Femur (tissue), 1 donor: ENCODE measurements at places on chromosomes 3 and 15.

GRCh38 chr3:20683910-20684309 lies 497.9 kb upstream of the SGO1 start:
- peak; percentile 67 for DNase-seq

DNA sequence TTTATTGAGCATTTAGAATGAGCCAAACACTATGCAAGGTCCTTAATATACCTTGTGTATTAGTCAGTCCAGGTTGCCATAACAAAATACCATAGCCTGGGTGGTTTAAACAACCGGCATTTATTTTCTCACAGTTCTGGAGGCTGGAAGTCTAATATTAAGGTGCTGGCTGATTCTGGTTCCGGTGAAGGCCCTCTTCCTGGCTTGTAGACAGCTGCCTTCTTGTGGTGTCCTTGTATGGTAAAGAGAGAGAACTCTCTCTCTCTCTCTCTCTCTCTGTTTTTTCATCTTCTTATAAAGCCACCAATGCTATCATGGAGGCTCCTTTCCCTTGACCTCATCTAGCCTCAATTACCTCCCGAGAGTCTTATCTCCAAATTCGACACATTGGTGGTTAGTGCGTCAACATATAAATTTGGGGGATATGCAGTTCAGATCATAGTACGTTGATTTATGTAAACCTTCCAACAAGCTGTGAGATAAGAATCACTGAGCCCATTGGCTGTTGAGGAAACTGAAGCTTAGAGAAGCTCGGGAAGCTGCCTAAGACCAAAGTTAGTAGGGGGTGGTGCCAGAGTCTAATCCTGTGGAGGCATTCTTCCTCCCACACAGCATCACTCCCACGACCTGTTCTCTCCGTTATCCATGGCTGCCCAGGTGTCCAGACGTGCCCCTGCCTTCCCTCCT lies 298.0 kb upstream of the PROK2 start:
- DNase-seq, result no peak

- DNase-seq, result no peak
Observed at GRCh38 chr3:47339951-47340350, 40.9 kb upstream of the PTPN23 start.

GRCh38 chr15:30827625-30828303 lies 76.0 kb upstream of the FAN1 start:
- DNase-seq, result no peak

- no peak for DNase-seq
Observed at GRCh38 chr3:31161889-31162288, 267.4 kb upstream of the GADL1 start.

- DNase-seq, result no peak
Observed at GRCh38 chr3:46840491-46840890, 22.8 kb downstream of the MYL3 start.

- no peak for DNase-seq
Observed at GRCh38 chr3:106206613-106207012, 337.8 kb upstream of the CBLB start.

DNA sequence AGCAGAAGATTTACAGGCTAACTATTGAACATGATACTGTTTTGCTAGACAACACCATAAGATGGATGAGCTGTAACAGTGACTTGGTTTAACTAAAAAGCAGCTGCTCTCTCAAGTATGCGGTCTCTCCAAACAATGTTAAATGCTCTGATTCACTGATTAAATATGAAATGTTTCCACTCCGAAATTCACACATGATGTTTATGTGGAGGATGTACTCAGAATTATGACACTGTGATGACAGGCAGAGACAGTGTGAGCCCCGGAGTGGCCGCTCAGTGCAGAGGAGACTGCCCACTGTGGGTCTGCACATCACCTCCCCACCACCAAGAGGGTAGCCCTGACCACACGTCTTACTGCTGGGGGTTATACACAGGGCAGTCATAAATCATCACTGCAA lies 83.9 kb upstream of the MEX3B start:
- DNase-seq, result no peak

- DNase-seq, result no peak
Observed at GRCh38 chr3:132660811-132661070, 612 bp downstream of the UBA5 start.

DNA sequence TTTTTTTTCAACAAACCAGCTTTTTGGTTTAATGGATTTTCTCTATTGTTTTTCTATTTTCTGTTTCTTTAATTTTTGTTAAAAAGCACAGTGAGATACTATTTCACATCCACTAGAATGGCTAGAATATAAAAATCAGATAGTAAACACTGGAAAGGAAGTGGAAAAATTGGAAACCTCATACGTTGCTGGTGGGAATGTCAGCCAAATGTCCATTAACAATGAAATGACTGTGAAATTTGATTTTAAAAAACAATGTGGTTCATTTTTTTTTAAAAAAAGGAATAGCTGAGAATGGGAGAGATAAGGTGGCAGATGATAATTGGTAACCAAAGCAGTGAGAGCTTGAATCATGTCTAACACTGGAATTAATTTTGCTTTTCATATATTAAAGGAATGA lies 19.9 kb downstream of the NR2C2 start:
- DNase-seq, result no peak

GRCh38 chr3:13715961-13716360 lies 163.9 kb downstream of the WNT7A start:
- no peak for DNase-seq

DNA sequence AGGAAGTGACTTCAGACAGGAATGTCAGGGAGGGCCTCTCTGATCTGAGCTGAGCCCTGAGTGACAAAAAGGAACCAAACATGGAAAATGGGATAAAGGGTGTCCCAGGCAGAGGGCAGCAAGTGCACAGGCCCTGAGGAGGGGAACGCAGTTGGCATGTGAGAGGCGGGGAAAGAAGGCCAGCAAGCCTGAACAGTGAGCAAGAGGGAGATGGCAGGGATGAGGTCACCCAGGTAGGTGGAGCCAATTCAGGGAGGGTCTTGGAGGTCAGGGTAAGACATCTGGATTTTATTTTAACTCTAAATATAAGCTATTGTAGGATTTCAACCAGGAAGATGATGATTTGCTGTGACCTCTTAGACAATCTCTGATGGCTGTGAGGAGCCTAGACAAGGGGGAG lies 167.7 kb downstream of the LRTM1 start:
- peak; percentile 21 for DNase-seq

DNA sequence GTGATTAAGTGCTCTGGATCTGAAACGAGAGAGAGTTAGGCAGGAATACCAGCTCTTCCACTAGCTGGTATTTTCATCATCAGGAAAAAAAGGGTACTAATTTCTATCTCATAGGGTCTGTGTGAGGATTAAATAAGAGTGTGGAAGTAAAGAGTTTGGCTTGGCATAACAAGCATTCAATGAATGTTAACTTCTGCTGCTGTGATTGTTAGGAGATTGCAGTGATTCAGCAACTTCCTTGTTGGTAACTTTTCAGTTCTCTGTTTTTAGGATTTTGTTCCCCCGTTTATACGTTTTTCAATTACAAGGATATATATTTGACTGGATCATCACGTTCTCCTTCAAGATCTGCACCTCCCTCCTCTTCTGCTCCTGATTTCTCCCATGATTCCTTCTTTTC lies 65.9 kb upstream of the MYO5C start:
- DNase-seq, result no peak

- DNase-seq, result no peak
Observed at GRCh38 chr3:144141496-144141895, 169.9 kb downstream of the DIPK2A start.

DNA sequence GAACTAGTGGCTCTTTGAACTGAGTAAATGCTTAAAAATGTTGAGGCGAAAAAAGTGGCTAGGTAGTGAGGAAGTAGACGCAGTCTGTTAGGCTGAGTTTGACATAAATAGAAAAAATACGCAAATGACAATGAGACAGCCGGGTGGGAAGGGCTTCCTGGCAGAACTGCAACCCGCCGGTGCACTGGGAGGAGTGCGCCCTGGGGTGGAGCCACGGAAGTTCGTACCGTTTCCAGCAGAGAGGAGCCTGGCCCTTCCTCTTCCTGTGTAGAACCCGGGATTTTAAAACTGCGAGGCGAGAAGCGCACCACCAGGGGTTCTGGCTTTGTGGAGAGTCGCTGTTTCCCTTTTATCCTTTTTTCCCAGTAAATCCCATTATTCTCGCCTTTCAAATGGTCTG lies 602.6 kb downstream of the PYDC2 start:
- DNase-seq, result peak; percentile 20

DNA sequence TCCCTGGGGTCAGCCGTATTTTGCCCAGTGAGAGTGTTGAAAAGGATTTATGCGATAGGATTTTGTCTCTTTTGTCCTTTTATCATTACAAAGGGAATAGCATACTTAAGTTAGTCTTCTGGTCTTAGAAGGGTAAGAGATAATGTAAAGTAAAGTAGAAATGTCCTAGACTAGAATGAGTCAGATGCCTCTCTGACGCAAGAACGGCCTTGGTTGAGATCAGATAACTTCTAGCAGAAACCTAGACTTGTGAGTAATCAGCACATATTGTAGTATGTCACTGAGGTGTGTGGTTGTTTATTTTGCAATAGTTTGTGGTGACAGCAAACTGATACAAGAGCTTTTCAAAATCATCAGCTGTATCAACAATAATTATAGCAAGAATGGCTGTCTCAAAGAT lies 866.1 kb downstream of the NSUN3 start:
- DNase-seq, result no peak

- DNase-seq, result no peak
Observed at GRCh38 chr15:56146756-56147155, 96.9 kb downstream of the RFX7 start.
